ENCODE measurements at places on chromosomes 5 and 9.

GRCh38 chr5:110440058-110440457 lies 286.4 kb downstream of the TMEM232 start:
- no peak for DNase-seq

DNA sequence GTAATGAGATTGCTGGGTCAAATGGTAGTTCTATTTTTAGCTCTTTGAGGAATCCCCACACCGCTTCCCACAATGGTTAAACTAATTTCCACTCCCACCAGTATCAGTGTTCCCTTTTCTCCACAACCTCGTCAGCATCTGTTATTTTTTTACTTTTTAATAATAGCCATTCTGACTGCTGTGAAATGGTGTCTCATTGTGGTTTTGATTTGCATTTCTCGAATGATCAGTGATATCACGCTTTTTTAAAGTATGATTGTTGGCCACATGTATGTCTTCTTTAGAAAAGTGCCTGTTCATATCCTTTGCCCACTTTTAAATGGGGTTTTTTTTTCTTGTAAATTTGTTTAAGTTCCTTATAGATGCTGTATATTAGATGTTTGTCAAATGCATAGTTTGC lies 73.5 kb downstream of the MTAP start:
- DNase-seq, result no peak

DNA sequence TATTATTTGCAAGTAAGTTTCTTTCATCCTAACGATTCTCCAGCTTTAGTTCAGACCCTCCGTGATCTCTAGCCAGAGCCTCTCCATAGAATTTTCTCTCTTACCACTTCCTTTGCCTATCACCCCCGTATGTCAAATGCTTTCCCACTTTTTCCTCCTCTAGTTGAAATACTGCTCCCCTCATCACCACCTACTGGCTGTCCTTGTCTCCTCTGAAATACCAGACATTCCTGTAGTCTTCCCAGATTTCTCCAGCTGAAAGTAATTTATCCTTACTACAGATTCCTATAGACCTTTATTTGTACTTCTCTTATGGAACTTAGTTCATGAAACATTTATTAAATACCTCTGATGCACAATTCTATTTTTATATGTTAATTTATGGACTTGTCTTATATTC lies 36.0 kb upstream of the GLIPR2 start:
- DNase-seq, result no peak

DNA sequence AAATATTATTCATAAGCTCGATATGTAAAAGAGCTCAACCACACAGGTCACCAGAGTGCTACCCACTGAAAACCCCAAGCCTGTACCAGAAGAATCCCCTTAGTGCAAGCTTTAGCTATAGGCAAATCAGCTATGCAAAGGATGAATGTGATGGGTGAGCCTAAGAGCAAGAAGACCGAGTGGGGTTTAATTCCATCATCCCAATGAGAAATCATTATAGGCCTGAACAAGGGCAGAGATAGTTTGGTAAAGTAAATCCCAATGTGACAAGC lies 21.8 kb downstream of the ELOVL7 start:
- DNase-seq, result no peak

- no peak for DNase-seq
Observed at GRCh38 chr9:124754289-124754688, 16.8 kb downstream of the NR6A1 start.

DNA sequence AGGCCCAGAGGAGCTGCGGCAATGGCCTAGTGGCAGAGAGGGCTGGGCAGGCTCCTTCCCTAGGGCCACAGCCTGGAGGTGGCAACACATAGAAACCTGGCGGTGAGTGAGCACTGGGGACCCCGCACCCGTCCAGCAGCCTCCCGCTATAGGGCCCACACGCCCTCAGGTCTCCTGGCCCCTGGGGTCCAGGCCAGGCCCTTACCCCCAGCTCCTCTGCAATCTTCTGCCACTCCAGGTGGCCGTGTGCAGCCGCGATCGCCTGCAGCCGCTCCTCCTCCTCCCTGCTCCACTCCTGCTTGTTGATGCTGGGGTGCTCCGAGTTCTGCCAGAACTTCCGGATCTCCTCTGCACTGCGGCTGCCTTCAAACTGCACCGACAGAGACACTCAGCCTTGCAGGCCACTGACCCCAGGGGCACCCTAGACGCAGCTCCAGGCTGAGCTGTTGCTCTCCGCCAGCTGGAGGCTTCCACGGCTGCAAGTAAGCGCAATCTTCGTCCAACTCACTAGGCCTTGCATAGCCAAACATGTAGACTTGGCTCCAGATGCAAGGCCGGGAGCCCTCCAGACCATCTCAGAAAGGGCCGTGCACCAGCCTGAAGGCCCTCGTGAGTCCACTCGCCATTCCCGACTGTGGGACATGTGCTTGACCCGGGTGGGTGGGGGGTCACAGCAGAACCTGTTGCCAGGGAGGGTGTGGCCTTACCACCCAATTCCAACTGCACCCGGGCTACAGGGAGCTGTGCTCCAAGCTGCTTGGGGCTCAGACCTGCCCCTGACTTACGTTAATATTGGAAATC lies 8.0 kb downstream of the SNAPC4 start:
- DNase-seq, result no peak

GRCh38 chr5:31270396-31270795 lies 76.9 kb downstream of the CDH6 start:
- no peak for DNase-seq

GRCh38 chr9:99259231-99259918 lies 37.3 kb downstream of the SEC61B start:
- DNase-seq, result peak; percentile 21

GRCh38 chr5:55502759-55503158 lies 32.0 kb downstream of the PLPP1 start:
- DNase-seq, result no peak

- DNase-seq, result no peak
Observed at GRCh38 chr5:136242136-136242535, 49.2 kb upstream of the SMIM32 start.

- no peak for DNase-seq
Observed at GRCh38 chr5:82421119-82421518, 143.0 kb upstream of the RPS23 start.

DNA sequence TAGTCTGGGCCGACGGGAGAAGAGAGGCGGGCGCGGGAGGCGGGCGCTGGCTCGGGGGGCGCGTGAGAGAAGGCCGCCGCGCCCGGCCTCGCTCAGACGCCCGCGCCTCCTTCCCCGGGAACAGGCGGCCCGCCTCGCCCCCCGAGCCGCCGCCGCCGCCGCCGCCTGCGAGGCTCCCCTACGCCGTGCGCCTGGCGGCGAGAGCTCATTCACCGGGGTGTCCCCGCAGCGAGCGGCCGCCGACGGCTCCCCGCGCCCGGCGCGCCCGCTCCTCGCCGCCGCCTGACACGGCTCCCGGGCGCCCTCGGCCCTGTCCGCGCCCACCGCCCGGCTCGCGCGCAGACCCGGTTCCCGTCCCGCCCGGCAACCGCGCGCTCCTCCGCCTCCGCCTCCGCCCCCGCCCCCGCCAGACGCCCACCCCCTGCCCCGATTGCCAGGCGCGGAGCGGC lies at the start of gene GNAQ:
Gene GNAQ, minus strand, starts transcription at position 368 of the 449 bp plus-strand sequence. CDS start 576 bp downstream, outside the sequence.
- DNase-seq, result no peak

GRCh38 chr5:121793791-121794190 lies 57.9 kb upstream of the FTMT start:
- no peak for DNase-seq

DNA sequence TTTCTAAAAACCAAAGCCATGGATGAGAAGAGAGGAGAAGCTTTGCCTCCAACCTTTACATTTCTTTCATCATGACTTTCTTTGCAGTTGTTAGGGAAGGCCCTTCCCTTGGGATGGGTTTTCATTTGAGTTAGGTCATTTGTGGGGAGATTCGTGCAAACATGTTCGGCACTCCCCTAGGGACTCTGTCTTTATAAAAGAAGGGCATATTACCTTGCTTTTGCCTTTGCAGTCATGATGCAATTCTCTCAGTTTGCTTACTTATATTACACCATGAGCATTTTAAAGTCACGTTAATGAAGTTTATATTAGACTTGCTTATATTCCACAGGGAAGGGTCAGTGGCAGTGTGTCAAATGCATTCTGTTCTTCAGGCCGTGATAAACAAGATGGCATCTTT lies 289.3 kb upstream of the WWC1 start:
- DNase-seq, result no peak

- DNase-seq, result no peak
Observed at GRCh38 chr9:96413302-96414221, 4.6 kb downstream of the ZNF367 start.

DNA sequence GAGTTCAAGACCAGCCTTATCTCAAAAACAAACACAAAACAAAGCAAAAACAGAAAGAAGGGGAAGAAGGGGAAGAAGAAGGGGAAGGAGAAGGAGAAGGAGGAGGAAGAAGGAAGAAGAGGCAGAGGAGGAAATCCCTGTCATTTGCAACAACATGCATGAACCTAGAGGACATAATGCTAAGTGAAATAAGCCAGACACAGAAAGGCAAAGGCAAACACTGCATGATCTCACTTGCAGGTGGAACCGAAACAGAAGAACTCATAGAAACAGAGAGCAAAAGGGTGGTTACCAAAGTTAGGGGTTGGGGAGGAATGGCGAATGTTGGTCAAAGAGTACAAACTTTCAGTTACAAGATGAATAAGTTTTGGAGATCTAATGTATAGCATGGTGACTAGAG lies 135.4 kb downstream of the UGCG start:
- DNase-seq, result no peak

- DNase-seq, result no peak
Observed at GRCh38 chr5:114006582-114006981, 355.3 kb upstream of the KCNN2 start.

DNA sequence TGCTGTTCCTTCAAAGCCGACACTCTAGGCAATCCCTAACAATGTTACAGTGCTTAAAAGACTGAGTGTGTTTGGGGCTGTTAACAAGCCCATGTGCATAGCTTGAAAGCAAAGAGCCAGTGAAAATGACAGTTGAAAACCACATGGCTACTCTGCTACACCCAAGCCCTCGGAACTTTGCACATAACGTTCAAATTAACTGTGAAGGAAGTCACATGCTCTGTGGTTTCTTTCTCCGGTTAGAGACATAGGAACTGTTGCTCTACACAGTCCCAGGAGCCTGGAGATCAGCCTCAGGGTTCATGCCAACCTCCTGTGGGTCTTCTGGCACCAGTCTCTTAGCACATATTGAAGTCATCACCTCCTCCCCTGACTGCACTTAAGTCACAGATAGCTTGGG lies 51.1 kb downstream of the C9orf152 start:
- DNase-seq, result no peak

DNA sequence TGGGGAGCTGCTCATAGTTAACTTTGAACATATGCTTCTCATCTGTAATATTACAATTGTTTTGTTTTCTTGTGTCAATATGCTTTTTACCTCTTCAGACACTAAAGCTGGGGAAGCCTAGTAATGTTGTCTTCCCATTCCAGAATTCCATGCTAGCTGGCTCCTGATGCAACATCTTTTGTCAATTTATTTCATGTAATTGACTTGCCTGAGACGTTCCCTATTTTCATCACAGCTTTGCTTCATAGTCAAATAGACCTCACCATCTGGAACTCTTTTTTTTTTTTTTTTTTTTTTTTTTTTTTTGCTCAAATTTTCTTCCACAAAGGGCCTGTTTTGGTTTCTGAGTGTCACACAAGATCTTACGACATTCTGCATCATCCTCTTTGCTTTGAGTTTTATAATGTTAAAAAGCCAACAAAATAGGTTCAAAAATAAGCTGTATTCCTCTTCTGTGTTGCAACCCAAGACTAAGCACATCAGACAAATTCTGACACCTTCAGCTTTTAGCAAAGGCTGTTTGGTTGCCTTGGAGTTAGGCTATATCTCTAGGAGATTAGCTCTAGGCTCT lies 235.2 kb downstream of the NR3C1 start:
- no peak for DNase-seq

- DNase-seq, result no peak
Observed at GRCh38 chr9:2800394-2801179, 43.3 kb downstream of the PUM3 start.

DNA sequence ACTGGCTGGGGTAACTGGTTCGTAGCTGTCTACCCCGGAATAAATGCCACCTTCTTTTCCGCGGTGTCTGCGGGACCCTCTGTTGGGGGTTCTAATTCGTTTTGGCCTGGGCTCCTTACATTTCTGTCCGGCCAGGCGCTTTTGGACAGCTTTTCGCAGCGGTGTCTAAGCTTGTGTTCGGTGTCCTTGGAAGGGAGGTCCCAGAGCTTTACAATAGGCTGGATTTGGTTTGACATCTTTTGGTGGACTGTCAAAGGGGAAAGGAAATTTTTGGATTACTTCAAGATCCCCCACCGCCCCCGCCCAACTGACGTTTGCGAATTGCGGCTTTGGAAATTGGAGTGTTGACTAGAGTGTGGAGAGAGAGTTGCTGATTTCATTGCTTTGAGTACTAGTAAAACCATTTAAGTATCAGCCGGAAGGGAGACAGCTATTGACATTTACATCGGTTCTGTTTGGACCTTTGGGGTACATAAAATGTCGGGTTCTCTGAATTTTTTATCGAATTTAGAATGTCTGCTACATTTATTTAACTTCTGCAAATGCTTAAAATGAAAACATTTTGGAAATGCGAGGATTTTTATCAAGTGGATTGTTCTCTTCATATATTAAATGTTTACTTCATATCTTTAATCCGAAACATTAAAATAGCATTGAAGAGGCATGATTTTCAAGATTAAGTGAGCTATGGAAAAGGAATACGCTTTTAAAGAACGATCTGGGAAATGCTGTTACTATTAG lies 4.7 kb upstream of the PURA start:
- DNase-seq, result no peak

- no peak for DNase-seq
Observed at GRCh38 chr9:108703429-108703828, 152.4 kb downstream of the ACTL7B start.

DNA sequence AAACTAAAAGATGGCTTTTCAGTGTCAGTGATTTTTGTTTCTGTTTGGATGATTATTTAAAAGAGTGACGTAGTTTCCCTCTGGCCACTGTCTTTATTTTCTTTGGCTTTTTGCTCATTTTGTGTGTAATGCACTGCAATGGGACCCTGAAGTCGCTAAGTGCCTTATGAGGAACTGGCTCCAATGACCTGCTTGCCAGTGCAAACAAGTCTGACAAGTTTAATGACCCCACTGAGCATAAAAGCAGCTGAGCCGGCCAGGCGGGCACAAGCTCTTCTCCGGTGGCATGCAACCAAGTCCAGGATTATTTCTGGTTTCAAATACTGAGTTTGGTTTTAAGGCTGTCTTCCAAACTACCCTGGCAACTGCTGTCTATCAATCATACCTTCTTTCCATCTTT lies 15.6 kb upstream of the GNA14 start:
- DNase-seq, result peak; percentile 43

DNA sequence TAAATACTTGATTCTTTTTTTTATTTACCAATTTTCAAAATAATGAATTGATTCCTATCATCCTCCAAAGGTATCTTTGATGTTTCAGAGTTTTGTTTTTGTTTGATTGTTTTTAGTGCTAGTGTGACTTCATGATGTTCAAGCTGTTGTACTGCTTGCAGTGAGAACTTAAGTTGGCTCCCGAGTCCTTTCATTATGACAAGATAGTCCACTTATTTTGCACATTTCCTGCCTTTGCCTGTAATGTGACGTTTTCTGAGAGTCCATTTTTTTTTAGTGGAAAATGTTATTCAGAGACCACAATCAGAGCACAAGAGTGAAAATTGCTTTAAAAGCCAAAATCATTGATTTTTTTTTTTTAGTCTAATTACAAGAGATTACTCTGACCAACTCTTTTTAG lies 60.1 kb upstream of the FCHO2 start:
- no peak for DNase-seq

- DNase-seq, result no peak
Observed at GRCh38 chr5:173873306-173873922, 14.7 kb upstream of the CPEB4 start.

Measured in DMS79 treated with DMSO at 0.1 percent for 48 hours (cell line).